K562 (cell line): ENCODE measurements at places on chromosomes 12 and 14.

DNA sequence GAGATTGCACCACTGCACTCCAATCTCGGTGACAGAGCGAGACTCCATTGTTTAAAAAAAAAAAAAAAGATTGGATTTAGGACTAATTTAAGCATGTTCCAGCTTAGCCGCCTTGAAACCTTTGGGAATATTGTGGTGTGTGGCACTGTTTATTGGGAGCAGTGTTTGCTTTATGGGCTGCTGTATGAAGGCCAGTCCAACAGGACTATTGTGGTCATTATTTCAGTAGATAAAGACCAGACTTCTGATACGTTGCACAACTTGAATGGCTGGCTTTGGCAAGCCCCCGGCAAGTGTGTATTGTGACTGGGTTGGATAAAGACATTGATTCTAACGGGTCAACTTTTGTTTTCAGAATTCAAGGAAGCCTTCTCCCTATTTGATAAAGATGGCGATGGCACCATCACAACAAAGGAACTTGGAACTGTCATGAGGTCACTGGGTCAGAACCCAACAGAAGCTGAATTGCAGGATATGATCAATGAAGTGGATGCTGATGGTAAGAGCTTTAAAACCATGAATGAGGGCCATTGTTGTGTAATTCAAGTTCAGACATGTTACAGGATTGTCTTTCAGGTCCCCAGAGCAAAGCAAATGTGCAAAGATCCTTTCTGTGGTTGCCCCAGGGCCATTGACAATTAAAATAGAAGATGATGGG lies 4.2 kb downstream of the CALM1 start:
- DNase-seq = no peak

DNA sequence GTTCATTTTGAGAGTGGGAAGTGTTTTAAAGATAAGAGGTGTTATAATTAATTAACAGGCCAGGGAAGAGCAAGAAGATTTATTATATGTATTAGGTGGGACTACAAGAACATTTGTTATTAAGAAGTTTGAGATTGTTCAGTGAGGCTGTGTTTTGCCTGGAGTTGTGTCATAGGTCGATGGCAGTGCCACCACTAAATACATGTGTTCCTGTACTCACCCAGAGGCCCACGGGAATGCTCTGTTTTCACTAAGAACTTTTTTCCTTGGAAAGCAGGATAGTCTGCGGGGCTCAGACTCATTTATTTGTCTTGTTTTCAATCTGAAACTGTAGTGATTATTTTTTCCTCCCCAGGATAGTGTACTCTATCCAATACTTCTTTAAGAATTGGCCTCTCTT lies 10.1 kb downstream of the IRAK3 start:
- no peak for DNase-seq

DNA sequence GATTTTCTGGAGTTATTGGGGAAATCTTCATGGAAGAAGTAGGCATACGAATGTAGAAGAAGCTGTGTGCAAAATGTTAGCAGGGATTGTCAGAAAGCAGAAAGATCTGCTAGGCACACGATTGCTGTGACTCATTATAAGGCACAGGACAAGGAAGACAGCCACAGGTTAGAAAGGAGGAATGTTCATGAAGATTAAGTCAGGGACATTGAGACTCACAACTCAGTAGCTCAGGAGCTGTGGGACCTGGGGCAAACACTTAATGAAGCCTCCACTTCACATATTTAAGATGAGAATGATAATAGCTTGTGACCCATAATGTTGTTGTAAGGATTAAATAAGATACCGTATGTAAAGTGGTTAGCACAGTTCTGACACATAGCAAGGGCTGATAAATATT lies 26.6 kb upstream of the RTRAF start:
- no peak for DNase-seq

- DNase-seq = no peak
Observed at GRCh38 chr12:100980856-100981255, 186.3 kb downstream of the ANO4 start.

GRCh38 chr12:127445581-127446139 lies 821.3 kb upstream of the TMEM132C start:
- no peak for DNase-seq

GRCh38 chr14:32578181-32578580 lies 249.1 kb downstream of the AKAP6 start:
- DNase-seq = no peak

DNA sequence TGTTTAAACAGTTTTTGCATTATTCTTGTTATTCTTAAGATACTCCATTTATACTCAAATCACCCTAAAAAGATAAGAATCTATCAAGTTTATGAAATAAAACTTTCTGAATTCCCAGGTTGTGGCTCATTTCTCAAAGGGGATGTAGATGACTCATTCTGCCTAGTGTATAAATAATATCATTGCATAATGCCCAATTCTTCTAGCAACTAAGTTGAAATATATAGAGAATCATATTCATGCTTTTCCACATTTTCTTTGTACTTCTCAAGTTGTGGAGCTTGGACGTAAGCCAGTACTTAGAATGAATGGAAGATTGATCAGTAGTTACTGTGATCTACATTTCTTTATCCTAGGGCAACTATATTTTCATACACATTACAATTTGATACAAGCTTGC lies 201.1 kb downstream of the PPFIA2 start:
- no peak for DNase-seq

DNA sequence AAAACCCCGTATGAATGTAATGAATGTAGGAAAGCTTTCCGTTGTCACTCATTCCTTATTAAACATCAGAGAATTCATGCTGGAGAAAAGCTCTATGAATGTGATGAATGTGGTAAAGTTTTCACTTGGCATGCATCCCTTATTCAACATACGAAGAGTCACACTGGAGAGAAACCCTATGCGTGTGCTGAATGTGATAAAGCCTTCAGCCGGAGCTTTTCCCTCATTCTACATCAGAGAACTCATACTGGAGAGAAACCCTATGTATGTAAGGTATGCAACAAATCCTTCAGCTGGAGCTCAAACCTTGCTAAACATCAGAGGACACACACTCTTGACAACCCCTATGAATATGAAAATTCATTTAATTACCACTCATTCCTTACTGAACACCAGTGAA lies 23.8 kb downstream of the ZNF891 start:
- no peak for DNase-seq
